ENCODE measurements at places on chromosomes 5 and 9.

DNA sequence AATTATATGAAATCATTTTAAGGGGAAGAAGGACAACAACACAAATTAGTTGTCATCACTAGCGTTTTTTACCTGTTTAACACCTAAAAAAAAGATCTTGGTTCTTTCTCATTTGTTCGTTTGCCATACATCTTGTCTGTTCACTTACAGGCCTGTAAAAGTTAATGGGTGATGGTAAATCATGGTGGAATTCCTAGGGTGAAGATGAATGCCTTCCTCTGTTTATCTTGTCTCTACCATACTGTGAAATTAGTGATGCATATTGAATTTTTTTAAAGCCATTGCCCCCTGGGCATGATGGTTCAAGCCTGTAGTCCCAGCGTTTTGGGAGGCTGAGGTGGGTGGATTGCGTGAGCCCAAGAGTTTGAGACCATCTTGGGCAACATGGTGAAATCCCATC, 46.6 kb downstream of the LRRTM2 start:
- DNase-seq, result no peak

- DNase-seq, result no peak
These were observed 296.8 kb downstream of the PDE4D start for GRCh38 chr5:59596586-59597350.

- DNase-seq, result no peak
These were observed 203.3 kb downstream of the ADAMTS12 start for GRCh38 chr5:33688526-33688925.

DNA sequence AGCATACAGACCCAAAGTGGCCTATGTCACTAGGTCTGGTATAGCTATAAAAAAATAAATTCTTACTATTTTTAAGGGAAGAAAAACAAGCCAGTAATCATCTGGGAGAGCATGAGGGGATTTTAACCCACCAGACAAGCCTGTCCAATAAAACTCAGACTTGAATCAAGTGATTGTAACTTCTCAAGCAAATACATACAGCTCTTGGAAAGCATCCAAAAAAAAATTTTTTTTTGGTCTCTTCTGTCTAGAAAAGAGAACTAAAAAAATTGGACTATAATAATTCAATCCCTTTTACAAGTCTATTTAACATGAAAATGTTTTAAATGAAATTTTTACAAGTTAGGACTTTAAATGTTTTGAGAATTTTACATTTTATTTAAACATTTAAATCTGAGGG, 61.7 kb downstream of the FBXL17 start:
- DNase-seq, result no peak

DNA sequence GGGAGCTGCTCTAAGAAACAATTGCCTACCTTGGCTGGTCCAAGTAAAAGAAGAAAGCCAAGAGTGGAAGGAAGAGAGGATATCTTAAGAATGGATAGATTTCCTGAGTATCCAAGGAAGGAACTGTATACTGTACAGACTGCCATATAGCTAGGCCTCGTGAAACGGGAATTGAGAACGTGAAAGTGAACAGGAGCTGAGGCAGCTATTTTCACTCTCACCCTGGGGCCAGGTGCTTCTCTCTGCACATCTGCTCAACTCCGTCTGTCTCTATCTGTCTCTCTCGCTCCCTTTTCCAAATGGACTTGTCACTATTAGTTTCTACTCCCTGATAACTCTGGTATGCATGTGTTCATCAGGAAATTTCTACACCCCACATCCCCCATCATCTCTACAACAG, 35.9 kb upstream of the TESK1 start:
- no peak for DNase-seq

- DNase-seq, result peak; percentile 94
These were observed 18.2 kb upstream of the NREP start for GRCh38 chr5:111775224-111775623.

DNA sequence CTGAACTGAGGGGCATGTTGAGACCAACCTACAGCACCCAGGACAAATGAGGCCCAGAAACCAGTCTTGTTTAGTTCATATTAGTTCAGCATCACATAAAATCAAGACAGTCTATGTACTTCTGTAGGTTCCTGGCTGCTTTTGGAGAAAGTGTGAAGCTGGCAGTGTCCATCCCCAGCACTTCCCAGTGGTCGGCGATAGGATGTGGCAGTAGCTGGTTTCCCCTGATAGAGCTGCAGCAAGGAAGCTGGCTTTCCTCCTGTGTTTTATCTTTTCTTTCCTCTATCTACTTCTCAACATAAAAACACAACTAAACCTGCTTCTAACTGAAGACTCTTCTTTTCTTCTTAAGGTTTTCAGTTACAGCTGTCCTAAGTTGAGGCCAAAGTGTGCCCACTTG, 43.0 kb upstream of the SLC46A2 start:
- no peak for DNase-seq

- DNase-seq, result no peak
These were observed 128.2 kb downstream of the OLFM1 start for GRCh38 chr9:135215571-135216161.

GRCh38 chr5:67996596-67996995, 219.0 kb upstream of the PIK3R1 start:
- no peak for DNase-seq

DNA sequence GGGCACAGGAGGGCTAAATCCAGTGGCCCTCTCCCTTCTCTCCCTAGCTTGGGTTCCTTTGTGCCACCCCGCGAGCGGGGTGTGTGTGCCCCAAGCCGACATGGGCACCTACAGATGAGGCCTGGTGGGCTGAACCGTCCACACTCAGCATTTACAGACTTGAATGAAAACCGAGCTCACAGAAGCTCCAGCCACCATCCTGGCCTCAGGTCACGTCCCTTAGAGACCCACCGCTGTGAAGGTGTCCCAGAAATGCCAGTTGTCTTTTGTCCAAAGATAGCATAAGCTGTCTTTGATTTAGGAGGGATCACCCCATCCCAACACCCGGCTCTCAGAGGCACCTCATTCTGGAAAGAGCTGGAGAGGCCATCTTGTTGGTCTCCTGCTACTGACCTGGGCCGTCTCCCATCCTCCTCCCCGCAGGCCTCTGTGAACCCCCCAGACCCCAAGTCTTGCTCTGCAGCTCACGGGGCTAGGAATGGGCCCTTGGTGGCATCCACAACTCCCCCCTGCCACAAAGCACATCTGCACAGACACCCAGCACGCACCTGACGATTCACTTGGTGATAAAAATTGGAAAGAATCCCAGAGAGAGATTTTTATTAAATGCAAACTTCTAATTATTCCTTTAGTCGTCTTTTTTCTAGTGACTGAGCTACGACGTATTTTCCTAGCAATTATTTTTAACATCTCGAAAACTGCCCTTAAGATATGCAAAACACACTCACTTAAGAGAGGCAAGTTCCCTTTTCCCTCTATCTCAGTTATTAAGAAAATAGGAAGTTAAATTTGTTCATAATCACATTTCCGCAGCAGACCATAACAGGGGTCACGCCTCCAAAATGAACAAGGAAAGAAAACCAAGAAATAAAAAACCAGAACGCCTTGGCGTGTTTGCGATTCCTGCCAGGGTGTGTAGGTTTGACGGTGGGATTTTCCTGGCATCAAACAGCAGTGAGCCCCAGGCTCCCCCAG, 80.5 kb upstream of the LMX1B start:
- no peak for DNase-seq

GRCh38 chr9:92254381-92255337, 38.8 kb downstream of the IARS1 start:
- no peak for DNase-seq

GRCh38 chr9:26756881-26757280, 135.7 kb downstream of the CAAP1 start:
- DNase-seq, result no peak

DNA sequence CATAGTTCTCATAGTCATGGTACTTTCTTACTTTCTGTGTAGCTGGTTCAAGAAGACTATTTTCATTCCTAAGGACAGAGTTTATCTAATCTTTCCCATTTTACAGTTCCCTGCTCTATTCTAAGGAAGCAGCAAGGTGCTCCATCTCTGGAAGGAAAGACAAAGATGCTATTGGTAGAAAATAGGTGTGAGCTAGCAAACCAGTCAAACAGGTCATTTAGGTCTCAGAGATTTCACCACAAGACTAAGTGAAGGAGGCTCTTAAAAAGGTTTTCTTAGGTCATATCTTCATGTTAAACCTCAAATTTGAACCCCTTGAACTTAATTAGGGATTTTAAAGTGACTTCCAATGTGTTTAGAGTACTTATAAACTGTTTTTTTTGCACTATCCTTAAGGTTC, 62.6 kb downstream of the ADAMTSL1 start:
- DNase-seq, result no peak

DNA sequence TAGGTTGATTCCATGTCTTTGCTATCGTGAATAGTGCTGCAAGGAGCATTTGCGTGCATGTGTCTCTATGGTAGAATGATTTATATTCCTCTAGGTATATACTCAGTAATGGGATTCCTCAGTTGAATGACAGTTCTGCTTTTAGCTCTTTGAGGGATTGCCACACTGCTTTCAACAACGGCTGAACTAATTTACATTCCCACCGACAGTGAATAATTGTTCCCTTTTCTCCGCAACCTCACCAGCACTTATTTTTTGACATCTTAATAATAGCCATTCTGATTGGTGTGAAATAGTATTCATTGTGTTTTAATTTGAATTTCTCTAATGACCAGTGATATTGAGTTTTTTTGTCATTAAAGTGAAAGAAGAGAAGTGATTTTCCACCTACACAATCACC, 18.5 kb downstream of the IFNA5 start:
- no peak for DNase-seq

DNA sequence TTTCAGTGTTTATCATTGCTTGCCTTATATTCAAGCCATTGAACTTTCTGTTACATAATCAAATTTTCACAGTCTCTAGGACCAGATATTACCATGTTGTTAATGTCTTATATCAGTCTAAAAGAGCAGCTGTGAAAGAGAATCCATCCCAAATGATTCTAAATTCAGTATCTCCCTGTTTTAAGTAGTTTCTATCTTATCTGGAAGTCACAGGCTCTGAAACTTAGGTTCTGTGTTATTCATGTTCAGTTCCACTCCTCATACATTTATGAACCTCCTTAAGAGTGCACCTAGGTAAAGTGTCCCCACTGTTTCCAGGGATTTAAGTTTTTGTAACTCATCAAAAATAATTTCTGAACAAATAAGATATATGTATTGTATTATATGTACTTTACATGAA, 9.7 kb downstream of the LYRM7 start:
- no peak for DNase-seq

DNA sequence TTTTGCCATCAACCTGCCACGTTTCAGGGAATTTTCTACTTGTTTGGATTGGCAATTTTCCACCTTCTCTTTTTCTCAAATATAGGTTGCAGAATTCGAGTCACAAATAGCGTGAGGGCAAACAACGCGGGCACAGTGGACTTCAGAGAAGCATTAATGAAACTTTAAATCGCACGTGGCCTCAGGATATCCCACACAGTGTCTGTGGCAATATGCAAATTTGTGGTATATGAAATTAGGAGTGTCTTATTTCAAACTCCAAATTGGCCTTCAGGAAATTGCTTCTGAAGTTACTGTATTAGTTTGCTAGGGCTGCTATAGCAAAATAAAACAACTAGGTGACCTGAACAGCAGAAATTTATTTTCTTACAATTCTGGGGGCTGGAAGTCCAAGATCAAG, 91.2 kb downstream of the MTRR start:
- DNase-seq, result no peak

- DNase-seq, result no peak
These were observed 63.2 kb upstream of the RICTOR start for GRCh38 chr5:39137391-39137790.

DNA sequence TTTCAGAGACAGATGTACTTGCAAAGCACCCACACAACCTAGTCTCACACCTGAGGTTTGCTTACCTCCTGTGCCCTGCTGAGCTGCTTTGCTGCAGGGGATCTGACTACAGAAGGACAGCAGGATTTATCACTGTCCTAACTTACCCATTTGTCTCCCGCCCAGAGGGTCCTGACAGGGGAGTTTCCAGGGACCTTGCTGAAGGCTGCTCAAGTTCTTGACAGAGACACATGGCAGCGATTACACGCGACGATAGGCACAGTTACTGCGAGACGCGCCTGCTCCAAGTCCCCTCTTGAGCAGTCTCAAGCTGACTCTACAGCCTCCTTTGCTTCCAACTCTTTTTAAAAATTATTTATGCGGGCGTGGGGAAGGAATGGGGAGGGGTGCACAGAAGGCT, 24.6 kb upstream of the GALNT10 start:
- no peak for DNase-seq

DNA sequence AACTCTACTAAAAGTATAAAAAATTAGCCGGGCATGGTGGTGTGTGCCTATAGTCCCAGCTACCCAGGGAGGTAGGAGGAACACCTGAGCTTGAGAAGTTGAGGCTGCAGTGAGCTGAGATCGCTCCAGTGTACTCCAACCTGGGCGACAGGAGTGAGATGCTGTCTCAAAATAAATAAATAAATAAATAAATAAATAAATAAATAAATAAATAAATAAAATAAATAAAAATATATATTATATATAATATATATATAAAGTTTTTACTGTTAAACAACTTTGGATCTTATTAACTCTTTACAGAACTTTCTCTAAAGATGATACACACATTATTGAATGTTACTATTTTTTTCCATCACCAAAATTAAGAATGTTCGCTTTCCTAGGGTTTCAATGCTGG, 38.4 kb downstream of the HMGCR start:
- no peak for DNase-seq

- DNase-seq, result no peak
These were observed 107.7 kb upstream of the CTSL start for GRCh38 chr9:87618226-87618625.

DNA sequence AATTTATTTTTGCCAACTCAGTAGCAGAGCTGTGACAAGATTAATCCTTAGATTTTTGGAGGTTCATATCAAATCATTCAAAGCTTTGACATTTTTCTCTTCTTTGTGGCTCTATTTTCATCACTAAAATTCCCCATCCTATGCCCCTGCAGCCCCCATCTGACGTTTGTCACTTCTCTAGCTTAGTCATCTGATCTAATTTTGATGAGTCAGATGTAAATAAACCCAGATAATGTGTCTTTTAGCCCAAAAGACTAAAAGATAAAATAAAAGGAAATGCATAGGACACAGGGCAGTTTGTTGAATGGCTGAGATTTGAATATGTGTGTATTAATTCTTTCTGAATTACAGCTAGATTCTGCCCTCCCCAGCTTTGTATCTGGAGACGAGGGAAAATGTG, 897 bp upstream of the HSPB3 start:
- DNase-seq, result no peak

- peak; percentile 92 for DNase-seq
These were observed 29.5 kb downstream of the TGFBI start for GRCh38 chr5:136058039-136058971.

- no peak for DNase-seq
These were observed 19.9 kb downstream of the ERBIN start for GRCh38 chr5:65946198-65946745.

GRCh38 chr5:181031716-181032115, 8.3 kb upstream of the BTNL9 start:
- DNase-seq, result no peak
